Stimulated activated CD8-positive, alpha-beta memory T cell treated with anti-CD3 and anti-CD28 coated beads, Interleukin-7, amount 100 ng/mL, for 48 hours (primary cell): ENCODE measurements at places on chromosomes 2 and 18.

DNA sequence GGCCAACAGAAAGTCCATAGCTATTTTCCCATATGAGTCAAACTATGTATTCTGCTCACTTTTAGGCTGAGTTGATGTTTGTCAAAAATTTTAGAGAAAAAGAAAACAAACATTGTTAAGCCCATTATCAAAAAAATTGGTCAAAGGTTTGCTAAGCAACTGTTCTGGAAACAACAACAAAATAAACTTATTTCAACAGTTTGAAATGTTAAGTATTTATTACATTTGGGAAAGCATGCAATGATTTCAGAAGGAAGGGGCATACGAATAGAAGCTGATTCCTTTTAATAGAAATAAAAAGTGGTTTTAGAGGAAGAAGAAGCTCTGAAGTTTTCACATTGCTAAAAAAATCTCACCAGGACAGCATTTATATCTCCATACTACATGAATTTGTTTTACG lies 1837.5 kb upstream of the CELF4 start:
- DNase-seq: no peak

- no peak for DNase-seq
These were observed 10.2 kb downstream of the SIX3 start for GRCh38 chr2:44951714-44952113.

- no peak for DNase-seq
These were observed 268.9 kb downstream of the TDRD15 start for GRCh38 chr2:21392649-21393048.

DNA sequence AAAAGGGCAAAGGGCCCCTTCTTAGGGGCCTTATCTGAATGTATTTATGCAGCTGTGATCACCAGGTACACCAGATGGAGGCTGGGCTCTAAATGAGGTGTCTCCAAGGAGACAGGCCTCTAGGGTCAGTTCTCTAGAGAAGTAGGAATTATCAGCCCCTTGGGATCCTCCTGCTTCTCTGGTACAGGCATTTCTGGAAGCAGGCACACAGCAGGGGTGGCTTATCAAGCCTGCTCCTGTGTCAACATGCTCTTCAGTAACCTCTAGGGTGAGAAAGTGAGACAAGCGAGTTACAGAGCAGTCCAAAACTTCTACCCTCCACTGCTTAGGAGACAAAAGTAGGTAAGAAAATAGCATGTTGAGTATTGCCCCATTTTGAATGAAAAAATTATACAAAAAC lies 13.8 kb downstream of the TPGS2 start:
- no peak for DNase-seq

- no peak for DNase-seq
These were observed 54.1 kb upstream of the MEX3C start for GRCh38 chr18:51251625-51252024.
